ENCODE measurements at places on chromosomes 4 and X. TPM values are rescaled to one million over a fixed set of nuclear protein-coding genes. Genes with fewer than 3 reads are reported as not detected.

DNA sequence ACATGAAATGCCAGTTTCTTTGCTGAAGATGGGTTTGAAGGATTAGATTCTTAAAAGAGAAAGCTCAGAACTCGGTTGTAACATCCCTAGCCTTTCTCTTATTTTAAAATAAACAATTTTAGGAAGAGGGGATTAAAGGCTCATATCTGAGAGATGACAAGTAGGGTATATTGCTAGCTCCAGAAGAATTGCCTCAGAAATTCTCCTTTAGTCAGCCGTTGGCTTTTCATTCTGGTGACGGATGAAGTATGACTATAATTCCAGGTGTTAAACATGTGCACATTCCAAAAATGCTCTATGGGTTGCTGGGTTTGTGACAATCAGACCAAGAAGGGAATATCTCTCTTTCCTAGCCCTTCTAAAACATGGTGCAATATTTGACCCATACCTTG lies 17.8 kb downstream of the DKK2 start:
- DNase-seq, result no peak

DNA sequence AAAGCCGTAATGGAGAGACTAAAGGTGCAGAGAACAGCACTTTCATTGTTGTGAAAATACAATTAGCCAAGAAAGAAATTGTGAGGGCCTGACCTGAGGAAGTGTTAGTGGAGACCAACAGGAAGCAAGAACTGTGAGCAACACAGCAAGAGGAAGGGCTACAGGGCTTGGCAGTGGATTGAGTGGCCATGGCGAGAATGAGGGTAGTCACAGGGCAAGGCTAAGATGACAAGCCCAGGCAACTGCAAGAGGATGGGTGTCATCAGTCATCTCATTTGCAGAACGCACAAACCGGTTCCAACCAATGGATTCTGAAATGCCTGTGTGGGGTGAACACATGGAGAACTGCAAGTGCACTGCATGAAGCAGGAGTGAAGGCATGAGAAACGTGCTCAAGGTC lies 3.6 kb downstream of the SLC10A6 start:
- no peak for DNase-seq

- no peak for DNase-seq
Measured at GRCh38 chr4:87913896-87914295, 61.6 kb upstream of the SPP1 start.

DNA sequence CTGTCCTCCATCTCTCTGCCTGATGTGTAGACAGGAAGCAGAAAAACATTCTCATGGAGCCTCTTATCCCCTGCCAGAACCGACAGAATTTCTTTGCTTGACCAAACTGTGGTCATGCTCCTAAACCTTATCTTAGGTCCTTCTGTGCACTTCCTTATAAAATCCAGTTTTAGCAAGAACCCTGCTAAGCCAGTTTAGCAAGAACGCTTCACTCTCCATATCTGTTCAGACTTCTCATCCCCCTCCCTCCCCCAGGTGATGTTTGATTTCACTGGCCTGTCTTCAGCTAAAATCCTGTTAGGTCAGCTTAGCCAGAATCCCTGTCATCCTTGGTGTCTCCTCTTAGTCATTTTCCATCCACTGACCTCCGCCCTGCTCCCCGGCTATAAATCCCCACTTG lies 1130.9 kb upstream of the PRKX start:
- DNase-seq, result no peak

ZFP92 gene
- not detected for total RNA-seq

C4orf50 gene
- total RNA-seq, result not detected

APOOL gene
- 7.7 TPM for total RNA-seq

DNA sequence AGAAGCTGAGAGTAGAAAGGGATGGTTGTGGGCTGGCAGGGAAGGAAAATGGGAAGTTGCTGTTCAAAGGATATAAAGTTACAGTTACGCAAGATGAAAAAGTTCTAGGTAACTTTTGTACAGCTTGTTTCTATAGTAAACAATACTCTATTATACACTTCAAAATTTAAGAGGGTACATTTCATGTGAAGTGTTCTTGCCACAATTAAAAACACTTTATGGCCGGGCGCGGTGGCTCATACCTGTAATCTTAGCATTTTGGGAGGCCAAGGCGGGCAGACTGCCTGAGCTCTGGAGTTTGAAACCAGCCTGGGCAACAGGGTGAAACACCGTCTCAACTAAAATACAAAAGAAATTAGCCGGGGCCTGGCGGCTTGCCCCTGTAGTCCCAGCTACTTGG lies 623.6 kb downstream of the STIM2 start:
- no peak for DNase-seq

LDB2 gene
- total RNA-seq, result not detected

DNA sequence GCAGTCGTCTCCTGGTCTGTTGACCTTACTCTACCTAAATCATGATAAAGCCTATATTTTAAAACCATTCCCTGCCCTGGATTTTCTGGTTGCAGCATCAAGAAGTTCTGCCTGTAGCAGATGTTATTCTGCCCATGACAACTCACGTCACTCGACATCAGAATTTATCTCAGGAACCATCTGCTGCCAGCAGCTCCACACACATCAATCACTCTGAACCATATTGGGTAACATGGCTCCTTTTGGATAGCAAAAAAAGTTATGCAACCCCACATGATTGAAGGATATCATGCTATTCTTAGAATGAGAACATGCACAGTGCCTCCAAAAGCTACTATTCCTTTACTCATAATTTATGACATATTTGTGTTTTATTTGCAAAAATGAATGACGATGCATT lies 341.4 kb downstream of the DHRSX start:
- no peak for DNase-seq

GRCh38 chr4:184103527-184104264 lies 114.0 kb downstream of the ENPP6 start:
- DNase-seq, result peak; percentile 3

FAM53A gene
- 24.1 TPM for total RNA-seq

PDE6B gene
- total RNA-seq, result not detected

DNA sequence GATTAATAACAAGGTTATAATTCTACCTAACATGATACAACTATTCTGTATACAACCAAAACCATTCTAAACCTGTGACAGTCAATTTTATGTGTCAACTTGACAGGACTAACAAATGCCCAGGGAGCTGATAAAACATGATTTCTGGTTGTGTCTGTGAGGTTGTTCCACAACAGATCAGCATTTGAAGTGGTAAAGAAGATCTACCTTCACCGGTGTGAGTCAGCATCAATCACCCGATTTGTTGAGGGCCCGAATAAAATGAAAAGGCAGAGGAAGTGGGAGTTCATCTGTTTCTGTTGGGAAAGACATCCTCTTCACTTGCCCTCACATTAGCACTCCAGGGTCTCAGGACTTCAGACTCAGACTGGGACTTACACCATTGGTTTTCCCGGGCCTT lies 187.9 kb downstream of the MAB21L2 start:
- DNase-seq, result no peak

DNA sequence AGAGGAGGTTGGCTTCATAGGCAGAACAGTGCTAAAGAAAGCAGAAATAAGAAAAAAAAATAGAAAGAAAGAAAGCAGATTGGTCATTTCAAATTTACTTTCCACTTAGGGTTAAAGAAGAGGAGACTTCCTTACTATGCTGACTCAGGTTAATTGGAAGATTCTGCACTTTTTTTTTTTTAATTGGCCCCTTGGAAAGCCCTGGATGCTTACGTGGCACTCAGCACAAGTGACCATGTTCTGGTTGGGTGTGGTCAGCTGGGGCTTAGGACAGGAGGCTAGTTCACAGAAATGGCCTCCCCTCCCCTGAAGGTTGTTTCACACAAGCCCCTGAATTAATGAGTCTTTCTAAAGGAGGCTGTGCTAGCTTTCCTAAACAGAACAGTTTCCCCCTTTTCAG lies 14.5 kb downstream of the MAGEA9B start:
- no peak for DNase-seq

GRCh38 chr4:2834001-2834921 lies 9.4 kb upstream of the ADD1 start:
- no peak for DNase-seq

- peak; percentile 15 for DNase-seq
Measured at GRCh38 chr4:181281451-181281850, 961.8 kb upstream of the TENM3 start.

GPRASP3 gene
- total RNA-seq, result 5.1 TPM

DNA sequence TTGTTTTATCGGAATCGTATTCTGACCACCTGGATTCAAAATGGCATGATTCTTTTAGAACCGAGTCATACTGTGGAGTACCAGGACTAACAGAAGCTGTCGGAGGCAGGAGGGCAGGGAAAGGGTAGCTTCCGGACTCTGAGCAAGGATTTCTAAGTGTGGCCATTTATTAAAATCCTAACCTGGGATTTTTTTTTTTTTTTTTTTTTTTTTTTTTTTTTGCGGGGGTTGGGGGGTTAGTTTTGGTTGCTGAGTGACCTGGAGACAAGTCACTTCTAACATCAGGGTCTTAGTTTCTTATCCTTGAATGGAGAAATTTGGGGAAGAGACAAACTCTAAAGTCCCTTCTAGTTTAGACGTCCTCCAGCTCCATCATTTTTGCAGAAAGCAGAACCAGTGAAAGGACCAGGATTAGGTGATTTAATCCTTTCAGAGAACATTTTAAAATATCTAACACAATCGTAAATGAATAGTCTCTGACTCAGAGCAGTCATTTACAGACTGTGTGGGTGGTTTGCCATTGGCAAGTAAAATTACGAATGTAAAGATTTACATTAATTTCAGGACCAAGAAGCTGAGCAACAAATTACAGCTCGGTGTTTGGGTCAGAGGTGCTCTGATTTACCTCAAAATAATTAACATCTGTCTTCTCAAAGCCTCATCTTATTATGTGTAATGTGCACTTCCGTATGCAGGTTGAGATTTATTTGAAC lies 7.3 kb downstream of the SLC25A5 start:
- no peak for DNase-seq

GRCh38 chr4:23476515-23477090 lies 413.2 kb downstream of the PPARGC1A start:
- no peak for DNase-seq

DNA sequence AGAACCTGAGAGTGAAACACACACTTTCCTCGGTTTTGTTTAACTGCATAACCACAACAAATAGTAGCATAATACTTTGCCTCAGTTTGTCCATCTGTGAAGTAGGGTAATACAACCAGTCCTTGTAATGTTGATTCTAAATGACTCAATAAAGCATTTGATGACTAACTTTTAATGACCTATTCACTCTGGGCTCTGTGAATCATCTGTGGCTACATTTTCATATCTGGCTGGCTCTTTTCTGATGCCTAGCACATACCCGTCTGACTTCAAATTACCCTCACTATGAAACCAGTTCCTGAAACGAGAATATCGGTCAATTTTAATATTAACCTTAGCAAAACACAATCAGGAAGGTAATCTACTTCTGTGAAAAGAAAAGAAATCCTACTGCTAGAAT lies 151.0 kb downstream of the SH2D1A start:
- DNase-seq, result no peak

SYTL4 gene
- total RNA-seq, result 0.86 TPM

- no peak for DNase-seq
Measured at GRCh38 chr4:128334256-128334655, 46.6 kb upstream of the PGRMC2 start.

DNA sequence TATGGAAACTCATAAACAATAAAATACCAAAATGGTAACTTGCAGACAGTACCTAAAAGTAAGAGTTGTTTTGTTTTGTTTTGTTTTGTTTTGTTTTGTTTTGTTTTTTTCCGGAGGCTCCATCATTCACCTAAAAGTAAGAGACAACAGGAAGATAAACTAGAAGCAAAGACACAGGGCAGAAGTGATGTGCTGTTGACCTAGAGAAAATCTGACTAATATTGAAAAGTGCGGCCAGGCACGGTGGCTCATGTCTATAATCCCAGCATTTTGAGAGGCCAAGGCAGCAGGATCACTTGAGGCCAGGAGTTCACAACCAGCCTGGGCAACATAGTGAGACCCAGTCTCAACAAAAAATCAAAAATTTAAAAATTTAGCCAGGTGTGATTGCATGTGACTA lies 5.6 kb upstream of the CENPC start:
- no peak for DNase-seq

- DNase-seq, result no peak
Measured at GRCh38 chr4:38309471-38309870, 349.3 kb downstream of the PTTG2 start.

DNA sequence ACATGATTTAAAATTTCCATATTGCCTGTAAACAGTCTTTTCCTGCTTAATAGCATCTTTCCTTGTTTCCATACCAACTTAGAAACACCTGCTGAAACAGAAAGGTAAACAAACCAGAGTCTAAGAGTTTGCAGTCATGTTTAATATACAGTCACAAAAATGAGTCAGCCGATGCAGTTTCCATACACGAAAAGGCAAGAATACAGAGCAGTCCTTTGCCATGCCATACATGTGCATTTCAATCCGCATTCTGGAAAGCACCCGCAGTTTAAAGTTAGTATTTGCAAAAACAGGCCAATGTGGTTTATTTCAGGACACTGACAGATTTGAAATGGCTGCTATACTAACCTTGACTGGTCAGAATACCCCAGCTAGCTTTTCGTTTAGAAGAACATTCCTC lies 32.1 kb downstream of the ASB5 start:
- no peak for DNase-seq

DNA sequence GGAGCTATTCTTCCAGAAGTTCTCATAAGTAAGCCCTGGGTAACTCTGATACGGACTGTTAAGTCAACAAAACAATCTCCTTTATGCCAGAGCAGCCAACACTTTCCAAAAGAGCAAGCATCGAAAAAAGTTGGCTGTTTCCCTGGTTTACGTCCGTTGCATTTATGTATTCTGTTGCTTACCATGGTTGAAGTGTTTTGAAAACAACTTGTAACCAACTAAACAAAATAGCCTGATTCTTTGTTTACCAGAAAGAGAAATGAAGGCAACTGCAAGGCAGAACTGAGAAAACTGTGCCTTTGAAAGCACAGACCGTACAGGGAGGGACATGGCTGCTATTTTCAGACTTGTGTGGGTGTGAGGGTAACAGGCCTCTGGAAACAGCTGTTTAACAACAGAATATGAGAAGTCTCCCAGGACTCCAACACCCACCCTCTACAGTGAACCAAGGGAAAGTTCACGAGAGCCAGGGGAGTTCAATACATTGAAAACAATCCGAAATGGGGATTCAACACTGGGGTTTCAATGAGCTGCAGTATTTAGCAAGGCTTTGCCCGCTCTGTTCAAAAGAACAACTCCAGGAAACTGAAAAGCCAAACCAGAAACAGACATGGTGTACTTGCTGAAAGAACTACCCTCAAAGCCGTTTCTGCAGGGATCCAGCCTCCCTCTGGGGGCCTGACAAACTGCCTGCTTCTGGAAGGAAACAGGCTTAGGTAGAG lies 95.8 kb upstream of the EGFL6 start:
- no peak for DNase-seq

IGSF1 gene
- 0.14 TPM for total RNA-seq

TLR10 gene
- total RNA-seq, result not detected
